KBM-7 (cell line): ENCODE measurements at places on chromosomes 5 and 9.

DNA sequence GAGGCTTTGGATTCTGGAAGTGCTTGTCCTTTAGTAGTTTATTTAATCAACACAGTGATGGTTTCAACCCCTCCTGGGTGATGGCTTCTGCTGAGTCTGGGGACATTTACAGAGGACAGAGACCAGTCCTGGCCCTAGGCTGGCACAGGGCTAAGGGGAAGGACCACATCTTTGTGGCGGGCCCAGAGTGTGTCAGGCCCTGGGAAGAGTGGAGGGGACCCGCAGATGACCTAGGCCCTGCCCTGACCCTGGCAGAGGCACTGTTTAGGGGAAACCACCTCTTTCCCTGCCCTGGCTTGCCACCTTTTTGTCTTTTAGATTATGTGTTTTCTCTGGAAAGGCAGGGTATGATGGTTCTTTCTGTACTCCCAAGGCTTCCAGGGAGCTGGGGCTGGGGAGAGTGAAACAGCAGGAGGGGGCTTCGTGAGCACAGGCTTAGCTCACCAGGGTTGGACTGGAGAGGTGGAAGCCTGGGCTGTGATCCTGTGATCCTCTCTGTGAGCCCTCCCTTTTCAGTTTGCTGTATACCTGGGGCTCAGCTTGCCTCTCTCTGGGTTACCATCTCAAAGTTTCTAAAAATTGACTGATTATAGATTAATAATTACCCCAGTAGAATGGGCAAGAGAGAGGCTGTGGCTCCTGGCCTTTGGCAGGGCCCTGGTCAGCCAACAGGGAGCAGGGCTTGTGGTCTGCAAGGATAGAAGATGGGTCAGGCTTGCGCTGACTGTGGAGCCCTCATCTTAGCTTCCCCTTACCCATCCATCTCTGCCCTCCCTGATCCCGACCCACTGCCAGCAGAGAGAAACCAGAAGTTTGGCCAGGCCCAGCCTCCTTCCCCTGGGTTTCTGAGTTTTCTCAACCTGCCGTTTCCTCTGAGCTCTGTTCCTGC lies 1.7 kb upstream of the SYNPO start:
- DNase-seq: no peak

- no peak for DNase-seq
Observed at GRCh38 chr5:106454651-106455415, 1215.9 kb downstream of the EFNA5 start.

- no peak for DNase-seq
Observed at GRCh38 chr9:128628471-128629048, 28.1 kb downstream of the DYNC2I2 start.

DNA sequence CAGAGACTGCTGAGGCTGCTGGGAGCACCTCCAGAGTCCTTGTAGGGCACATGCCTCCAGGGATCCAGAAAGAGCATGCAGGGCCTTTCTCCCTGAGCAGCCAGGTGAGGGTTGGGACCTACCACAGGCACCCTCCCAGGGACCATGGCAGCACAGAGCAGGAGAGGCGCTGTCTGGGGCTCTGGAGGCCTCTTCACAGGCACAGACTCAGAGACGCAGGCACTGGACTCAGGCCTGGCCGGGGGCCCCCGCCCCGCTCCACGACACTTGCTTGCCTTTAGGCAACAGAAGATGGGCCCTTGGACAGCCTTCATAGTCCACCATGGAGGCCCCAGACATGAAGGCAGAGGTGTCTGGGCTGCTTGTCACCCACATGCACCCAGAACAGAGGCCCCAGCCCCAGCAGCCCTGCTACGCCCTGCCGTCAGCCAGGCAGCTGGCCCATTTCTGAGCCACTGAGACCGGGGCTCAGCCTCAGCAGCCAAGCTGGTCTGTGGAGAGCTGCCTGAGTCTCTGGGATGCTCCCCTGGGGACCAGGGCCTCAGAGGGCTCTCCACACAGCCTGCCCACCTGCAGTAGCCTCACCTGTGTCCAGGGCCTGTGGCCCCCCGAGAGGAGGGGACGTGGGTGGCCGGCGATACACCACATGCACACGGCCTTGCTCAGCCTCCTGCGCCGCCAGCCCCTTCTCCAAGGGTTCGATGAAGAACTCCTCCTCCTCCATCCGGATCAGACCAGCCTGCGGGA lies 72.8 kb downstream of the ADAMTS2 start:
- DNase-seq: no peak

GRCh38 chr9:77251050-77251449 lies 73.7 kb downstream of the VPS13A start:
- no peak for DNase-seq

- DNase-seq: no peak
Observed at GRCh38 chr9:133347515-133347984, 381 bp downstream of the MED22 start.

GRCh38 chr5:3598769-3599211 lies 3.2 kb downstream of the IRX1 start:
- no peak for DNase-seq

DNA sequence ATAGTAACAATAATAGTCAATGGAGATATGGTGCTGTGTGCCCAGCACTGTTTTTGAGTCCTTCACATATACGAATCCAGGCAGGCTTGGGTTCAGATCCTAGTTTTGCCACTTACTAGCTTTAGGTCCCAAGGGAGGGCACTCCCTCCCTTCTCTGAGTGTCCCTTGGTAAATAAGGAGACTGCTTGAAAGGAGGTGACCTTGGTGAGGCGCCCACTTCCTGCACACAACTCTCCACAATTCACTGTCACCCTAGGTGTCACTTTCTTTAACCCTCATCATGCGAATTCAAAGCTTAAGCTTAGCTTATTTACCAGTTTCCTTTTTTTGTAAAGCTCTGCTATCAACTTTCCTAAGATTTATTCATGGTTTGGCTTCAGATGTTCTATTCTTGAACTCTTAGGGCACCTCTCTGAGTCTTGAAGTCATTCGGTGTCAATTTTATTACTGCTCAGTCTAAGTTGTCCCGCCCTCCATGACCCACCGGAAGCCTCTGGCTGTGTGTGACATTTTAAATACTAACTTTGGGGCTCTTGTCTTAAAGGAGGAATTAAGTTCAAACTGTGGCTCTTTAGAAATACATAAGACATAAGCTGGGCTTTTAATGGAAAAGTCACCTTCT lies 170.7 kb upstream of the ZNF618 start:
- DNase-seq: no peak

- no peak for DNase-seq
Observed at GRCh38 chr5:77952636-77953212, 176.6 kb upstream of the TBCA start.

GRCh38 chr5:84599964-84600363 lies 215.3 kb upstream of the EDIL3 start:
- DNase-seq: no peak

DNA sequence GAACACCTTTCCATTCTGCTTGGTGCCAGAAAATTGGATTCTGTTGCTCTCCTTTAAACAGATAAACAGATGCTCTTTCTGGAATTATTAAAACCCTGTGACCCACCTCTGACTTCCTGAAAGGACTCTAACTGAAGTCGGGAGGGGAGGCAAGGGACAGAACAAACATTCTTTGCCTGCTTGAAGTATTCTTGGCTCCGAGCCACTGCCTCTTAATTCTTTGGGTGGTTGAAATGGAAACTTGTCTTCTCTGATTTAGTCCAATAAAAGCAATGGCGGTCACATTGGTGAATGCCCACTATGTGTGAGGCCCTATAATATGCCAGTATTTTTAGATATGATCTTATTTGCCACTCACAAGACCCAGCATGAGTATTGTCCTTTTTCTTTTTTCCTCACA lies 236.8 kb downstream of the SLIT3 start:
- DNase-seq: no peak

DNA sequence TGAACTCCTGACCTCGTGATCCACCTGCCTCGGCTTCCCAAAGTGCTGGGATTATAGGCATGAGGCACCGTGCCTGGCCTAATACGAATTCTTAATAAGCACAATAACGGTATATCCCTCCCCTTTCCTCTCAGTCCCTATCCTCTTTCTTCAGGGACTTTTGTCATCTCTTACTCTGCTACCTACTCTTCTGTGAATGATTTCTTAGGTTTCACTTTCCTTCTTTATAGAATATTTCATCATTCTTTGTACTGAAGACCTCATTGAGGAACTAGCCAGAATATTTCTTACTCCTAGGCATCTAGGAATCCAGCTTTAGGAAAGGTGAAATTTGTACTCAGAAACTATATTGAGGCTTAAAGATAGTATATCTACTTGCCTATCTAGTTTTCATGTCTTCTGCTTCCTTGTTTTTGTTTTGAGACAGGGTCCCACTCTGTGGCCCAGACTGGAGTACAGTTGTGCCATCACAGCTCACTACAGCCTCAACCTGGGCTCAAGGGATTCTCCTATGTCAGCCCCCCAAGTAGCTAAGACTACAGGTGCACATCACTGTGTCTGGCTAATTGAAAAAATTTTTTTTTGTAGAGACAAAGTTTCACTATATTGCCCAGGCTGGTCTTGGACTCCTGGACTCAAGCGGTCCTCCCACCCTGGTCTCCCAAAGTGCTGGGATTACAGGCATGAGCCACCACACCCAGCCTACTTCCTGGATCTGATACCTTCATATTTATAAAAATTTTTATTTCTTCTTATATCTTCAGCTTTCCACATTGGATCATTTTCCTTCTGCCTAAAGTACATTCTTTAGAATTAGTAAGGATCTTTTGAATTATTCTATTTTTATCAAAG lies 69.7 kb downstream of the GPBP1 start:
- no peak for DNase-seq
